ENCODE measurements at places on chromosomes 4 and X.
A peak's percentile ranks its signal among the peaks of the same experiment; 100 is the strongest.

- no peak for DNase-seq
Observed at GRCh38 chr4:101183666-101184373, 163.5 kb downstream of the PPP3CA start.

- no peak for DNase-seq
Observed at GRCh38 chr4:80012291-80012690, 60.7 kb downstream of the ANTXR2 start.

- DNase-seq: peak; percentile 74
Observed at GRCh38 chrX:119516157-119516702, 48.0 kb downstream of the SLC25A5 start.

DNA sequence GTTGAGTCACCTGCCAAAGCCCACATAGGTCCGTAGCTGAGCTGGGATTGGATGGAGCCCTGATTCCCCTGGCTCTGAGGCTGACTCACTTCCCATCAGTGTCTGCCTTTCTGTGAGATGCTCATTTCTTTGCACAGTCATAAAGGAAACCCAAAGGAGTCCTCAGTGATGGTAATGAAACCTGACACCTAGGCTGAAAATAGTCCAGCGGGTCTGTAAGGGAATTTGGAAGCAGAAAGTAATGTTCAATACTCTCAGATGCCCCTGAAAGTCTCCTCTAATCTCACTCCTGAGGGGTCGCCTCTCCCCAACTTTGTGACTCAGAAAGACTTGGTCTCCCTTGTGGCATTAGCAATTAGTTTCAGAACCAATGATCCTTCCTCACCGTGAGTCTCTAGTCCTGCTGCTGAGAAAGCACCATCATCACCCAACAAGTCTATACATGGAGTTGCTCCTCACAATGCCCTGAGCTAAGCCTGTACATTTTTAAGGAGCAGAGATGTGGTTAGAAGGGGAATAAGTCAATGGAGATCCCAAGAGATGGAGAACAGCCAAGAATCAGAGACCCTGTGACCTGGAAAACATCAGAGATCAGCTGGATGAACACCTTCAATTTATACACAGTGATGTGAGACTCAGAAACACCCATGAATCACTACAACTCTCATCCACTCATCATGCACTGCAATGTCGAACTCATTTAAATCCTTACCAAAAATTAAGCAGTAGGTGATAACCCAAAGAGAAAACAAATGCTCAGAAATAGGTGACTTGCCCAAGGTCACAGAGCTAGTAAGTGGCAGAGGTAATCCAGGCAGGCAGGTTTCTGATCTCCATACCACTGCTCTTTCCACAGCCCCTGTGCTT lies 219.0 kb upstream of the CPEB2 start:
- no peak for DNase-seq

DNA sequence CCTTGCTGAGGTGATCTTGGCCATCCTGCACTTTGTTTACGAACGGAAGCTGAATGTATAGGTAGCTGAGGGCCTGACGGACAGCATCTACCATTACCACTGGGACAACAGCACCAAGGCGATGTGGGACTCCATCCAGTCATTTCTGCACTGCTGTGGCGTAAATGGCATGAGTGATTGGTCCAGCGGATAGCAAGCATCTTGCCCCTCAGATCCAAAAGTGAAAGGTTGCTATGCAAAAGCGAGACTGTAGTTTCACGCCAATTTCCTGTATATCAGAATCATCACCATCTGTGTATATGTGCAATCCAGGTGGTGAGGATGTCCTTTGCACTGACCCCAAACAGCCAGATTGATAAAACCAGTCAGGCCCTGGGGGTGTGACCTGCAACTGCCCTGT lies 4.2 kb upstream of the PYURF start:
- DNase-seq: no peak

GRCh38 chr4:166972071-166972470 lies 262.2 kb downstream of the SPOCK3 start:
- no peak for DNase-seq

- no peak for DNase-seq
Observed at GRCh38 chr4:108043526-108043925, 53.8 kb downstream of the HADH start.

DNA sequence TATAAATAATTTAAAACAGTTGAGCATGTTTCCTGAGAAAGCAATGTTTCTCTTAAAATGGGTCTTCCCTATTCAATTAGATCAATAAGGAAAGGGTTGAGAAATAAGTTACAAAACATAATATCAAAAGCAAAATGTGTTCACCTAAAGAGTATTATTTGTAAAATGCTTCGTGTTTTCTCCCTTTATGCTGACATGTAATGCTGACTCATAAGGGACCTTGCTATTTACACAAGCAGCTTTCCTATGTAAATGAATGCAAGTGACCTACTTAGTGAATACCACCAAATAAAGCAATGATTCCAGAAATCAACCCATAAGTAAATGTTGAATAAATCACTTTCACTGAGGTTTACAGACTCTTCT lies 91.5 kb downstream of the ELOVL6 start:
- DNase-seq: no peak

GRCh38 chr4:158858410-158859199 lies 89.8 kb downstream of the FNIP2 start:
- DNase-seq: no peak

DNA sequence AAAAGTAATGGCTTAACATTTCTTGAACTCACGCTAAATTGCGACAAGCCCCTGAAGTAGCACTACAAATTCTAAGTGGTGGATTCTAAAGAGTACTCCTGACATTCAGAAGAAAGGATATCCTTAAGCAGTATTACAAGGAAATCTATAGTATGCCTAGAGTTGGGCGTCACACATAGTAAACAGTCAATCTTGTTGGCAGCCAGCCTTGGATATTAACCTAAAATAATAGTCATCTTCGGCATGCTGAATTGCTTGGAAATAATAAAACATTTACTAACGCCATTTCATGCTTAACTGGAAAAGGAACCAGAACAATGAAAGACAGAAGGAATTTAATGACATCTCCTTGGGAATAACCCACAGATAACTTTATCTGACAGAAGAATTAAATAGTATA lies 18.6 kb downstream of the ATP8A1 start:
- no peak for DNase-seq

All from CD4-positive, alpha-beta T cell treated with Interleukin-17A for 1 hour (primary cell).